ENCODE measurements at places on chromosomes 3 and 15.

GRCh38 chr15:57213862-57214261 lies 162.4 kb upstream of the CGNL1 start:
- DNase-seq = peak; percentile 36

GRCh38 chr3:119350114-119350513 lies 55.9 kb downstream of the ARHGAP31 start:
- DNase-seq = no peak

DNA sequence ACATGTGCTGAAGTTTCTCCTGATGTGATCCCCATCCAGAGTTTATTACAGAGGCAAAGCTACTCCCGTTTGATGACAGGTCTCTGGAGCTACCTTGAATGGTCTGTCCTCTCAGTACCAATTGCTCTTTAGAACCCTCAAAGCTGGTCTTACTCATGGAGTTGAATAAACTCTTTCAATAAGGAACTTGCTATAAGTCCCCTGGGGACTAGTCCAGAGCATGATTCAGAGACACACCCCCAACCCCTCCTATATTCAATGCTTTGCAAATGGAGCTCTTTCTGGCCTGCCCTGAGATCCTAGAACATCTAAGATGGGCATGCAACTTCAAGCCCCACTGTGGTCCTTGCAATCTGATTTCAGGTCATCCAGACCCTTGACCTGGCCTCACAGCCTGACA lies 23.9 kb upstream of the TPM1 start:
- DNase-seq = no peak

DNA sequence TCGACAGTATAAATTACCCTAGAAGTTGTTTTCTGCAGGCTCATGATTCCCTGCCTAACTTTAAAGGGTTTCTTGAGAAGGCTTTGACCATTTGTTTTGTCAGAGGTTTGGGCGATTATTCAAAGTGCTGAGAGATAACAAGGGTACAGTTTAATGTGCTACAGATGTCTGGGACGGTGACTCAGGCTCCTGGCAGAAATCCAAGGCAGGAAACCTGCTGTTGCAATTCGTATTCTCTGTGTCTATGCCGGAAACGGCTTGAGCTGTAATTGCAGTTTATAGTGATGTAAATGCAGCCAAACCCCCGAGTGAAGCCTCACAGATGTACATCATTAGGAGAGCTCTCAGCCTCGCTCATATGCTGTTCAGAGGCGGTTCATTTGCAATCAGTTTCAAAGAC lies 65.6 kb downstream of the SYNPR start:
- DNase-seq = peak; percentile 40

DNA sequence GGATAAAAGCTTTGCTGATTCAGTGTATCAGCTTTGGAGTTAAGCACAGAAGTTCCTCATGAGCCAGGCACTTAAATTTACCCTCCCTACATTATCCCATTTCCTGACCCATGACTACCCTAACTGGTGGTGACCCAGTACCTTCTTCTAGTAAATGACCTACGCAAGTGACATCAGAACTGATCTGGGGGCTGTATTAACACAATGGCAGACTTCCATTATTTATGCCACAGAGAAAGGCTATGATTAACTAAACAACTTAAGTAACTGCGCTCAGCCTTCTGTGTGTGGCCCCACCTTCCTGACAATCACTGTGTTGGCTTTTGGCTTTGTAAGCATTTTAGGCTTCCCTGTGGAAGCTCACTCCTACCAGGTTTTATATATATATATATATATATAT lies 1.9 kb downstream of the MB21D2 start:
- peak; percentile 36 for DNase-seq

GRCh38 chr15:68201153-68201878 lies 3.8 kb downstream of the CALML4 start:
- no peak for DNase-seq

- peak; percentile 34 for DNase-seq
Measured at GRCh38 chr3:170256597-170256996, 34.4 kb downstream of the PRKCI start.

- DNase-seq = peak; percentile 86
Measured at GRCh38 chr15:79978655-79979514, 7.9 kb upstream of the BCL2A1 start.

- DNase-seq = no peak
Measured at GRCh38 chr3:47713655-47714054, 68.0 kb downstream of the SMARCC1 start.

- no peak for DNase-seq
Measured at GRCh38 chr3:127177226-127177625, 15.7 kb upstream of the PRR23E start.

GRCh38 chr3:176919836-176920765 lies 277.2 kb downstream of the TBL1XR1 start:
- DNase-seq = no peak

DNA sequence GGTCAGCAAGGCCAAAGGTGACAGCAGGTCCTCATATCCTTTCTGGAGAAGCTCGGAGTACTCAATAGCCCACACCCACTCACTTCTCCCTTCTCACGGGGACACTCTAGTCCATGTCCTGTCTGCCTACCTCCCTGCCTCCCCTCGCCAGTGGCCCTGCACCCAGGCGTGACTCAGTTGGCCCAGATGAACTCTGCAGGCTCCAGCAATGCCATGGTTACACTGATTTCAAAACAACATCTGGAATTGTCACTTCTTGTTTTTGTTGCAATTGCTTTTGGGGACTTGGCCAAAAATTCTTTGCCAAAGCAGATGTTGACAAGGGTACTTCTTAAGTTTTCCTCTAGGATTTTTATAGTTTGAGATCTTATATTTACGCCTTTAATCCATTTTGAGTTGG lies 13.0 kb downstream of the IL16 start:
- DNase-seq = no peak

- no peak for DNase-seq
Measured at GRCh38 chr15:82093774-82094211, 48.0 kb upstream of the MEX3B start.

DNA sequence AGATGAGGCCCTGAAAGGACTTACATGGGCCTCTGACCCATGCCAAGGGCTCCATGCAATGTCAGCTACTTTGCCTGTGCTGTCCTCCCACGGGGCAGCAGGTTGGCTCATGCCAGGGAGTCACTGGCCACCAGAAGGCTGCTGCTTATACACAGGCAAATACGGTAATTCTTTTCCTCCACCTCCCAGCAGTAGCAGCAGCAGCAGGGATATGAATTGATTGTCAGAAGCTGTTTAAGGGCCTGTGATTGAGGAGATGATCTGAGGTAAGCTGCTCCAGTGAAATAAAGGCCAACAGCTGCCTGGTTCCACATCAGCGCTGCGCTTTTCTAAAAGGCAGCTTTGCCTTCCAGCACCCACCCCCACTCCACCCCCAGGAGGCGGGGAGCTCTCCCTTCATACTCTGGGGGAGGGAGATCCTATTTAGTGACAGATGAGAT lies 250.5 kb downstream of the SHQ1 start:
- DNase-seq = no peak

DNA sequence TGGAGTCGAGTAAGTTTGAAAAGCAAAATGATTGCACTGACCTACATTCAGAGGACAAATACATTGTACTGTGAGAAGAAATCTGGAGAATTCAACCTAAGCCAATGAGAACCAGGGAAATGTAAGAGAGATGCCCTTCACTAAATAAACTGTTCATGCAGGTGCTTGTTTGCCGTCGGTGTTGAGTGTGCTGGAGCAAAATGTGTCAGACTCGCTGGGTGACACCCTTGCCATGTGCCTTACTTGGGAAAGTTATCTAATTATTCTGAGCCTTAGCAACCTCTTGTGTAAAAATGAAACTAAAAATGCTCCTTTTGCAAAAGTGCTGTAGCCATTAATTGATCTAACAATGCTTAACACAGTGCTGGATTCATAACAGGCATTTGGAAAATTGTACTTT lies 140.4 kb downstream of the GABRB3 start:
- DNase-seq = no peak

- DNase-seq = no peak
Measured at GRCh38 chr3:32093204-32093603, 13.2 kb upstream of the GPD1L start.

DNA sequence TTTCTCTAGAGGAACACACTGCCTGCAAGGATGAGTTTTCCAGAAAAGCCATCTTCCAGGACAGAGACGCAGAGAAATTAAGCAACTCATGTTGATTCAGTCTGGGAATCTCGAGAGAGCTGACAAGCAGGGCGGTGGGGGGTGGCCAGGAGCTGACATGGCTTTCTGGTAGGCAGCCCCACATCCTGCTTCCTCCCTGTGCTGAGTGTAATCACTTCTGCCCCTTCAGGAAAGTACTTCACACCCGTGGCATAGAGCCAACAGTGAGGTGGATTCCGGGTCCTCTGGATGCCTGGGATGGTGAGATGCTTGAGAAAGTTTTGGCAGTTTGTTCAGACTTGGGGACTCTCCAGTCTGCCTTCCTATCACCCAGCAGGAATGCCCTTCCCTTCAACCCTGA lies 221.1 kb downstream of the SLCO3A1 start:
- DNase-seq = no peak

DNA sequence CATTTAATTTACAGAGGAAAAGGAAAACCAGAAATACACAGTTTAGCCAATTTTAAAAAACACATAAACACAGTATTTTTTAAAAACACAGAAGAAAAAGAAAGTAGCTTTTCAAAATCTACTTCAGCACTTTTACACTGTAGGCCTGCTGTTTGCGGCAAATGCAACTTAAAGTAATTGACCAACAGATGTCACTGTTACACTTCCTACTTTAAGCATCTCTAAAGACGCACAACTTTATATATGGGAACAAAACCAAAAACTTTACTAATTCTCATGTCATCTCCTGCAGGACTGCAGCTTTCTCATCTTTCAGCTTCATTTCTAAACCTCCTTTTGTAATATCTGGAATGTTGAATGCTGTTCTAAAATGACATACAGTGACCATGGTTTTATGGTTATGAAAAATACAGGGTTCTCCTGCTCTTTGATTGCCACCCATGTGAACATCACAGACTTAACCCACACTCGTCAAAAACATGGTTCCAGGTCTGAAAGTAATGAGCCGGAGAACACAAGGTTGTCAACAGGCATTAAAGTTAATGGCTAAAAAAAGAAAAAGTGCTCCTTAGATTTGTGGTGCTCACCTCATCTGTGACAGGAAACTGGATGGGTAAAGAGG lies 107.9 kb downstream of the FMN1 start:
- DNase-seq = peak; percentile 51

- no peak for DNase-seq
Measured at GRCh38 chr3:109784285-109784684, 446.9 kb upstream of the DPPA4 start.

GRCh38 chr3:128466840-128467541 lies at the start of gene DNAJB8:
DNAJB8 (minus strand) TSS chr3:128466890; CDS start chr3:128463245, 3,645 bp downstream.
- no peak for DNase-seq

DNA sequence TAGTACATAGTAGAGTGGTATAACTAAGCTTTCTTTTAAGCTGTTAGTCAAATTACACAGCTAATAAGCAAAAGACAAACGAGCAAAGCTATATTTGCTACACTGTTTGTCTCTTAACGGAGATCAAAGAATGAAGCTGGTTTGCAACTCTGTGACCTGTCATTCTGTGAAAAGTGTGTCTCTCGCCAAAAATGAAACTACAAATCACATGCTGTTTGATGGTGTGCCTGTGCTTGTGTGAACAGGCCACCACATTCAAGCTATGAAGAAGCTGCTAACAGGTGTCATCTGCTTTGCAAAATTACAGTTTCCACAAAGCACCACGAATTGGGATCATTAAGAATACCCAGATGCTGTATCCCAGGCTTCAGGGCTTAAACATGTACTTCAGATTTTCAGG lies 667.8 kb upstream of the NAALADL2 start:
- peak; percentile 48 for DNase-seq

GRCh38 chr3:15810702-15811101 lies 12.9 kb upstream of the ANKRD28 start:
- DNase-seq = peak; percentile 56

- DNase-seq = no peak
Measured at GRCh38 chr3:36447061-36447460, 66.8 kb downstream of the STAC start.

DNA sequence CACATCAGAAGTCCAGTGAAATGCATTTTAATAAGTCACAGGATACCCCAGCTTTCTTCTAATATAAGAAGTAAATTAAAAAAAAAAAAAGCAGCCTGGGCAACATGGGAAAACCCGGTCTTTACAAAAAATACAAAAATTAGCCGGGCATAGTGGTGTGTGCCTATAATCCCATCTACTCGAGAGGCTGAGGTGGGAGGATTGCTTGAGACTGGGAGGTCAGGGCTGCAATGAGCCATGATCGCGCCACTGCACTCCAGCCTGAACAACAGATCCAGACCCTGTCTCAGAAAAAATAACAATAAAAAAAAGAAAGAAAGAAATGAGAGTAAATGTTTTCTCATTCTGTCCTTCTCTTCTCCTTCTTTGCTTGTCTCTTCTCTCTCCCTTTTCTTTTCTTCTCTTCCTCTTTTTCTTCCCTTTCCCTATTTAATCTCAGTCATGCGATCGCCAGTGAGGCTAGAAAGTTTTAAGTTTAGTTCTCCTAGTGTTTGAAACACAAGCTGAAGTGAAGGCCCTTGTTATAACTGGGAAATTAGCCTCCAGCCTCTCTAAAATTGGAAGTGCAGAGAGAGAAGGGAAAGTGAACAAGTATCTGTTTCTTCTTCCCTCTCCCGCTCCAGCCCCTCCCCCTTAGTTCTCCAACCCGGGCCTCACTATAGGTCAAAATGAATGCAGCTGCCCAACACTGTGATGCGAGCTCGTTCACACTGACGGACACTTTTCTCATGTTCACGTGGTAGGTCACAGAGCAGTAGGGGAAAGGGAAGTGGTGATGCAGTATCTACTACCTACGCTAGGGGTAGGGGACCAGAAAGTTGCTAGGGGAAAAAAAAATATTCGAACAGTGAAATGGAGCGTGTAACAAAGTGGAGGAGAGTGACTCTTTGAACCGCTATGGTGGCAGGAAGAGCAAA lies 23.5 kb upstream of the TSC22D2 start:
- peak; percentile 96 for DNase-seq

DNA sequence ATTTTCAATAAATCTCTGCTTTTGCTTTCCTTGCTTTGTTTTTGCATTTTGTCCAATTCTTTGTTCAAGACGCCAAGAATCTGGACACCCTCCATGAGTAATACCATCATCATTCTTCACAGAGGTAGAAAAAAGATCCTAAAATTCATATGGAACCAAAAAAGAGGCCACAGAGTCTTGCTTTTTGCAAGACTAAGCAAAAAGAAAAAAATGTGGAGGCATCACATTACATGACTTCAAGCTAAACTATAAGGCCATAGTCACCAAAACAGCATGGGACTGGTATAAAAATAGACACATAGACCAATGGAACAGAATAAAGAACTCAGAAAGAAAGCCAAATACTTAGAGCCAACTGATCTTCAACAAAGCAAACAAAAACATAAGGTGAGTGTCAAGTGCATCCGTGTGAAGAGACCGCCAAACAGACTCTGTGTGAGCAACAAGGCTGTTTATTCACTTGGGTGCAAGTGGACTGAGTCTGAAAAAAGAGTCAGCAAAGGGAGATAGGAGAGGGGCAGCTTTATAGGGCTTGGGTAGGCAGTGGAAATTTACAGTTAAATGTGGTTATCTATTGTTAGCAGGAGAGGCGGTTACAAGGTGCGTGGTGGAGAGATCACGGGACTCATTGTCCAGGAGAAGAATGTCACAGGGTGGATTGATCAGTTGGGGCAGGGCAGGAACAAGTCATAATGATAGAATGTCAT lies 10.9 kb downstream of the STRIT1 start:
- DNase-seq = no peak

Data from GM12865 (cell line).